Stimulated activated CD8-positive, alpha-beta memory T cell treated with anti-CD3 and anti-CD28 coated beads, Interleukin-4, amount 100 ng/mL, for 1 hour (primary cell): ENCODE measurements at places on chromosomes 5 and 9.
A peak's percentile ranks its signal among the peaks of the same experiment; 100 is the strongest.

GRCh38 chr9:93071464-93071863 is 13.0 kb downstream of the SUSD3 start:
- no peak for DNase-seq

DNA sequence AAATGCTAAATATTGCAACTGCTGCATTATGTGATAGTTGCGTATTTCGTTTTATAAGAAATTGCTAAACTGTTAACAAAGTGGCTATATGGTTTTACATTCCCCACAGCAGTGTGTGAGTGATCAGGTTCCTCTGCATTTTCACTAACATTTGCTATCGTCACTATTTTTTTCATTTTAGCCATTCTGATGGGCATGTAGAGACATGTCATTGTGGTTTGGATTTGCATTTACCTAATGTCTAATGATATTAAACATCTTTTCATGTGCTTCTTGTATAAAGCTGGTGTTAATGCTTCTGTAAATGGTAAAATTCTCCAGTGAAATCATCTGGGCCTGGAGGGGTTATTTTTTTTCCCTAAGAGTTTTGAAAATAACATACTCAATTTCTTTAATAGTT is 61.6 kb downstream of the ERCC6L2 start:
- DNase-seq: no peak

DNA sequence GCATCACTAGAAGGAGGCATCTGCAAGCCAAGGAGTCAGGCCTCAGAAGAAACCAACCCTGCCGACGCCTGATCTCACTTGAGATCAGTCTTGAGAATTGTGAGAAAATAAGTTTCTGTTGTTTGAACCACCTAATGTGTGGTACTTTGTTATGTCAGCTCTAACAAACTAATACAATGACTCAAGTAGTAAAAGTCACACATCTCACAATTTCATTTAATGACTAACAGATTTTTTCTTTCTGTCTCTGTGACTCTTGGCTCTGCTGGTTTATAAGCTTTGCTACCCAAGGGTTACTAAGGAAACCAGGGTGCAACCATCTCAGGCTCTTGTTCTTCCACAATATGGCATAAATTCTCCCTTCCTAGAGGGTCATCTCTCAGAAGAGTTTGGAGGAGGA is 315.8 kb upstream of the GRAMD2B start:
- DNase-seq: no peak

GRCh38 chr5:139565411-139566305 is 4.5 kb downstream of the UBE2D2 start:
- peak; percentile 10 for DNase-seq

- DNase-seq: no peak
Observed at GRCh38 chr9:35556776-35557175, 48.3 kb upstream of the TESK1 start.

- no peak for DNase-seq
Observed at GRCh38 chr9:76255781-76256455, 138.3 kb downstream of the RFK start.

- no peak for DNase-seq
Observed at GRCh38 chr9:21465859-21466518, 16.1 kb downstream of the IFNE start.

DNA sequence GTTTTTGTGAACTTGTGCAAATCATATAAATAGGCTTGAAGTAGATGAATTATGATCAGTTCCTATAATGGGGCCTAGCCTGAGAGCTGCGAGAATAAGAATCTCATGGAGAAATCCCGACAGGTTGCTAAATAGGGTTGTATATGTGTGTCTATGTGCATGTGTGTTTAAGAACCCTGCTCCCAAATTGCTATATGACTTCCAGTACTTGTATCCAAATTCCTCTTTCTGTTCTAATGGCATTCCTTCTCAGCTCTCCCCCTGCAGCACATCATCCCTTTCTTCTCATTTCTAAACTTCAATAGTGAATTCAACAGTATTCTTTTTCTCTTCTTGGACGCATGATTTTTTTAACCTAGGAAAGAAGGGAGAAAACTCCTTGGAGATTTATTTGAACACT is 277.2 kb downstream of the GAS1 start:
- DNase-seq: no peak

GRCh38 chr5:173538654-173539053 is 77.8 kb downstream of the BOD1 start:
- no peak for DNase-seq

- no peak for DNase-seq
Observed at GRCh38 chr9:37511016-37512010, 25.6 kb downstream of the POLR1E start.

DNA sequence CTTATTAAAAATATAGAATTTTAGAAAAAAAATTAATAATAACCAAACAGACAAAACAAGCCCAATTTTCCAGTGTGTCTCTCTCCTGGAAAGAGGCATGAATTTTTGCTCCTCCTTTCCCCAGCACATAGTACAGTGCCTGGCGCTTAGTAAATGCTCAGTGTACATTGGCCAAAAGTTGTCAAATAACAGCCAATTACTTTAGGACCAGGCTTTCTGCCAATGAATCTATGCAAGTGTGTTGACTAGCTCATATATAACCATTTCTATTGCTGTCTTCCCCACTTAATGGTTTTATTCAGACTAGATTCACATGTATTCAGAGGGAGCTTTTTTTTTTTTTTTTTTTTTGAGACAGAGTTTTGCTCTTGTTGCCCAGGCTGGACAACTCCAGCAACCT is 120.1 kb upstream of the CD180 start:
- no peak for DNase-seq

GRCh38 chr9:73153793-73154227 is 2.1 kb downstream of the ANXA1 start:
- no peak for DNase-seq

- no peak for DNase-seq
Observed at GRCh38 chr5:158698768-158699284, 400.9 kb downstream of the EBF1 start.

GRCh38 chr5:125659316-125660023 is 763.7 kb upstream of the GRAMD2B start:
- DNase-seq: no peak

- no peak for DNase-seq
Observed at GRCh38 chr5:1112596-1113331, 901 bp upstream of the SLC12A7 start.

DNA sequence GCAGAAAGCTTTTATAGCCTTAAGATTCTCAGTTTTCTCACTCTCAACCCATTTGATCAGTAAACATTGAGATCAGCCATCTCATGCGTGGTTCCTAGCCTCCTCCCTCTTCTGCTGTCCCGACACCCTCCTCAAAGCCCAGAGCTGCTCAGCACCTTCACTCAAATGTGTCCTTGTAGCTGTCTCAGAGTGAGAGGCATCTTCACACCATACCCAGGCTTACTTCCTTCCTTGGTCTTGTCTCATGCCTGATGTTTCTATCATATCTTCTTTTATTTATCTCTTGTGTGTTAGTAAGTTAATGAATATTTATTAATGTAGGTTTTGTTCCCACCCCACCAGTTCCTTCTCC is 72.4 kb upstream of the SNX2 start:
- no peak for DNase-seq

GRCh38 chr5:154002511-154003020 is 36.1 kb downstream of the FAM114A2 start:
- no peak for DNase-seq

GRCh38 chr5:122532035-122532434 is 220.0 kb downstream of the SNCAIP start:
- no peak for DNase-seq

GRCh38 chr9:35793461-35793860 is 2.1 kb downstream of the NPR2 start:
- DNase-seq: no peak

- DNase-seq: no peak
Observed at GRCh38 chr5:164735334-164735733, 1229.9 kb downstream of the MAT2B start.

DNA sequence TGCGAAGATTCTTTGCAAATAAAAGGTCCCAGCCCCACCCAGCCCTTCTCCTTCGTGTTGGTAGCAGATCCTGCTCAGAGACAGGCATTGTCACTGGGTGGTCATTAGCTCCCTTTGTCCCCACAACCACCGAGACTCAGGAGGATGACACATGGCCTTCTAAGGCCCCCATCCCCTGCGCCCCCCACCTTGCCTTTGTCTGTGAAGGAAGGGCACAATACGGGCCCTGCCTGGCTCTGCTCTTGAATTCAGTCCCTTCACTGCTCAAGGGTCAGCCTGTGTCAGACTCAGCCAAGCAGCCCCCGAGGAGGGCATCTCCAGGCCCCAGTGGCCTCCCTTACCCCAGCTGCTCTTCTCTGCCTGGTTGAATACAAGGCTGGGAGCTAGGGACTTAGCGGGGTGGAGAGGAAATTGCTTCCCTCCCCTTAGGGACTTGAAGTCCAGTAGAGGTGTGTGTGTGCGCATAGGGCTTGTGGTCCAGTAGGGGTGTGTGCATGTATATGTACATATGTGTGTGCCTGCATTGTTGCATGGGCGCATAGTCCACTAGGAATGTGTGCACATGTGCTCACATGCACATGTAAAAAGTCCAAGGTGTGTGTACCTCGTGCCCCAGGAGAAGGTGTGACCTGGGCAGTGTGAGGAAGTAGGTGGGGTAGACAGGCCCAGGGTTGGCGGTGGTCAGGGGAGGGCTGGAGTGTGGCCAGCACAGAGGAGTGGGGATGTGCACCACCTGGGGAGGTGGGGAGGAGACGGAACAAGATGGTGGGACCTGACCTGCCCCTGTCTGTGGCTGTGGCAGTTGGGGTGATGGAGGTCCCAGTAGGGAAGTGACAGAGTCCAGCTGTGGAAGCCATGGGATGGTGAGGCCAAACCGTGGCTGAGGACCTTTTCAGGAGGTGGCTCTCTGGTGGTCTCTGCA is 59.1 kb downstream of the PHF2 start:
- DNase-seq: no peak

GRCh38 chr9:111298111-111298510 is 31.9 kb downstream of the OR2K2 start:
- no peak for DNase-seq

DNA sequence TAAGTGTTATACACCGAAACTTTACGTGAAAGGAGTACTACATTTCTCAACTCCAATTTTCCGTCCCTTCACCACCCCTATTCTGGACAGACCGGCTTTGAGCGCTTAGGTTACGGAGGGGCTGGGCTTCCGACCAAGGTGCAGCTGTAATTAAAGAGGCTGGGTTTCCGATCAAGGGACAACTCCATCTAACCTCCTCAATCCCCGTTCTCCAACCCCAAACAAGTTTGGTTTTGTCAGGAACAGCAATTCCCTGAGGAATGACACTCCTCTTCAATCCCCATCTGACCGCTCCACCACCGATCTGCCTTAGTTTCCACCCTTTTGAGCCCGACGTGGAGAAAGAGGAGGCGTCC is 577 bp downstream of the TUT7 start:
- DNase-seq: no peak

- no peak for DNase-seq
Observed at GRCh38 chr9:130927338-130927737, 11.7 kb downstream of the FIBCD1 start.

- no peak for DNase-seq
Observed at GRCh38 chr5:30867711-30868110, 325.8 kb upstream of the CDH6 start.

DNA sequence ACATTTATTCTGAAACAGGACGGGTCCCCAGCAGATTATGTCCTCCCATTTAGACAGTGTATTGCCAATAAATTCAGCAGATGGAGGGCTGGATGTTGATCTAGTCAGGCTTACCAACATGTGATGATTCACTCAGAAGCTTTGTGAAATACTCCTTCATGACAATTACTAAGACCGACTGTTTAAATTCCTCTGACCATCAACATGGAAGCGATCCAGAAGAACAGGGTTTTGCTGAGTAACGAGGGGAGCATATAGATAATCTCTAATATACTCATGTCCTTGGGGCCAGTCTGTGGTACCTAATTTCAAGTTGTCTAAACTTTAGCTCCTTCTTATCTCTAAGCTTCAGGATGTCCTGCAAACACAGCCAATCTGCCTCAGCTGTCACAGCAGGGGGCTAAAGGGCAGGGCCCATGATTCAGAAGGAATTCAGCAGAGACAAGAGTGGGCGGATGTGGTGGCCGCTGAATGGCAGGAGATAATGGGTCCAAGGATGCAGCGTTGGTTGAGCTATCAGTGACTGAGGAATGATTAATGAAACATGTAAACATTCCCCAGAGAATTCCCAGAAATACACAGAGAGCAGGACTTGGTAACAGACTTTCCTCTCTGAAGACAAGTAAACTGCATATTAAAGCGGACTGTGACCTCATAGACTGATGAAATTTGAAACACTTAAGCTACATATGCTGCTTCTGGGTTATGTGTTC is 109.4 kb downstream of the ANKRD55 start:
- DNase-seq: no peak
